Smooth muscle cell of trachea (primary cell): ENCODE measurements at places on chromosomes 6 and 20. TPM values are rescaled to one million over a fixed set of nuclear protein-coding genes. Genes with fewer than 3 reads are reported as not detected.

The PARD6B gene
- total RNA-seq, result 0.44 and 0.66 TPM in 2 replicates

The C20orf204 gene
- 0.99 and 1.3 TPM in 2 replicates for total RNA-seq

The GABRR1 gene
- total RNA-seq, result not detected in 2 replicates

The HMGCLL1 gene
- total RNA-seq, result 1.2 and 1.3 TPM in 2 replicates
